ENCODE measurements at places on chromosomes 7 and 10.

GRCh38 chr7:134465491-134465890 lies 6.6 kb upstream of the AKR1B1 start:
- DNase-seq = no peak

DNA sequence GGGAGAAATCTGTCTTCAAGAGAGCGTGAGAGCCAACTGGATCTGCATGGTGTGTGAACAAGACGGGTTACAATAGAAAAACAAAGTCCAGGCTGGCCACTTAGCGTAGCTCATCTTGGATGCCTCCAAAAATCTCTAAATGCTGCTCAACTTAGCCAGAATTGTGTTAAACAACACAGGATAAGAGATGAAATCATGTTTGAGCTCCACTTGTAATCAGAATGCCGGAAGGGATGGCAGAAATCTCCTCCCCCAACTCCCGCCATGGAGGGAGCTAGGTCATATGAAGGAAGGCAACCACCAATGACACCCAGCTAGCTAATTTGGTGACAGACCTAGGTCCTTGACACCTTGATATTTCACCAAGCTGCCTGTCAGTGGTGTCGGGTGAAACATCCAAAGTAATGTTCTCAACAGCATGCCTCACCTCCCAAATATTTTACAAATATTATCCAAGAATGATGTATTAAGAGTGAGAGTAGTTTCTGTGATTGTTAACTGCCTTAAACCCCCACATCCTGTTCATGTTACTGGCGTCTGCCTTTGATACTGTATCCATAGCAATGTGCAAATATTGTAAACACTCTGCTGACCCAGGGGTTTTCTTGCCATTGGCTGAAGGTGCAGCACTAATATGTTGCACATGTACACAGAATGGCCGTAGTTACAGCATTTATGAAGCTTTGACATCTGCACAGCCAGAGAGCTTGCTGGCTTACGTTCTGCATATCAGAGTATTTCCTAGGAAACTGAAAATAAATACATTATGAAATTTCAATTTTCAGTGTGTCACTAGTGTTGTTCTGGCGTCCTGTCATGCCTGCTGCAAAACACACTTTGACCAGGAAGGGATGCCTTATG lies 25.8 kb downstream of the TMEM254 start:
- DNase-seq = no peak

GRCh38 chr10:94105226-94105625 lies 111.5 kb downstream of the PLCE1 start:
- no peak for DNase-seq

DNA sequence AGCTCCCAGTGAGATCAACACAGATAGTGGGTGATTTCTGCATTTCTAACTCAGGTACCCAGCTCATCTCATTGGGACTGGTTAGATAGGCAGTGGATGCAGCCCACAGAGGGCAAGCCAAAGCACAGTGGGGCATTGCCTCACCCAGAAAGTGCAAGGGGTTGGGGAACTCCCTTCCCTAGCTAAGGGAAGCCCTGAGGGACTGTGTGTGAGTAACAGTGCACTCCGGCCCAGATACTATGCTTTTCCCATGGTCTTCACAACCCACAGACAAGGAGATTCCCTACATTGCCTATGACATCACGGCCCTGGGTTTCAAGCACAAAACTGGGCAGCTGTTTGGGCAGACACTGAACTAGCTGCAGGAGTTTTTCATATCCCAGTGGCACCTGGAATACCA lies 62.8 kb downstream of the PPP1R3A start:
- DNase-seq = no peak

DNA sequence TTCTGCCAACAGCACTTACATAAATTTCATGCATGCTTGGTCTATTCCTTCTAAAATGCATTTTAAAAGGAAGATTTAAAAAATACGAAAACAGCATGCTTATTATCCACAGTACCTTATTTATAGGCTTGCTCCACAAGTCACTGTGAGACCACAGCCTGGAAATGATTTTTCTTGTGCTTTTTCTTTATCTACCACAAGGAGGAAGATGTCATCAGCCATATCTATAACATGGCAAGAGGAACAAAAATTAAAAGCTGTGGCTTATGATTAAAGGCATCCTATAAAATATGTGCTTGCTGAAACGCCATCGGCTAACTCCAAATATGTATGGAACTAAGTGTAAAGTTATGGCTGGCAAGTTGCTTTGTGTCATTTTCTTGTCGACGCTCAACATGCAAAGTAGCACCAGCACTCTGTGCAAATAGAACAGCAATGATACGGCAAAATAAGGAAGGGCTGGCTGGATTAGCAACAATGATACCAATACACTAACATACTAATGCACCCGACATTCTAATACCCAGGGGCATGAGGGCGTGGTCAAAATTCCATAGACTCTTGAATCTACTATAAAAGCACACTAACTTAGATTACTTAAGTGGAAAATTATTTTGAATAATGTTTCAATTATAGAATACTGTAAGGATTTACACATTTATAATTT lies 41.2 kb upstream of the AKR1E2 start:
- DNase-seq = no peak

GRCh38 chr7:21967598-21968003 lies 21.9 kb upstream of the CDCA7L start:
- no peak for DNase-seq

DNA sequence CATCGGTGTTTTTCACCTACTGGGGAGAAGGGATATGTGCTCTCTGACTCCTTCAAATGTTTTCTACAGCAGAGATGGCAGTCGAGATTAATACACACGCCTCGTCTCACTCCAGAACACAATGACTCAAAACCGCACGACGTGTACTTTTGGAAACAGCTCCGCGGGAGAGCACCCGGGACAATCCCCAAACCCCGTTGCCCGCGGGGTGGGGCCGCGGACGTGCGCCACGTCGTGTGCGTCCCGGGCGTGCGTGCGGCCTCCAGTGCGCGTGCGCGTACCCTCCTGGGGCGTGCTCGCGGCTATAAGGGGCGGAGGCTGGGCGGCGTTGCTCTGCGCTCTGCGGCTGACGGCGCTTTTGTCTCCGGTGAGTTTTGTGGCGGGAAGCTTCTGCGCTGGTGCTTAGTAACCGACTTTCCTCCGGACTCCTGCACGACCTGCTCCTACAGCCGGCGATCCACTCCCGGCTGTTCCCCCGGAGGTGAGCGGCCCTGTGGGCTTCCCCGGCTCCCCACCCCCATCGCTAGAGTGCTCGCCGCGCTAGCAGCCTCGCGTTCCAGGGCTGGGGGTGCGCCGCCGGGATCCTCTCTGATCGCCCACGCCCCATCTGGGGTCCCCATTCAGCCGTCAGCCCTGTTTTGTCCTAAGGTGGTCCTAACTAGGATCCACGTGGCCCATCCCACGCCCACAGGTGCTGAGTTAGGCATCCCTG lies at the start of gene HILPDA:
Gene HILPDA (plus strand): TSS at position 336 of the 712 bp plus-strand sequence. CDS start 1,391 bp downstream, outside the sequence.
- peak; percentile 98 for DNase-seq

- no peak for DNase-seq
Measured at GRCh38 chr10:132469197-132469884, 68.2 kb upstream of the INPP5A start.

GRCh38 chr10:24416248-24416647 lies 207.3 kb downstream of the KIAA1217 start:
- no peak for DNase-seq

DNA sequence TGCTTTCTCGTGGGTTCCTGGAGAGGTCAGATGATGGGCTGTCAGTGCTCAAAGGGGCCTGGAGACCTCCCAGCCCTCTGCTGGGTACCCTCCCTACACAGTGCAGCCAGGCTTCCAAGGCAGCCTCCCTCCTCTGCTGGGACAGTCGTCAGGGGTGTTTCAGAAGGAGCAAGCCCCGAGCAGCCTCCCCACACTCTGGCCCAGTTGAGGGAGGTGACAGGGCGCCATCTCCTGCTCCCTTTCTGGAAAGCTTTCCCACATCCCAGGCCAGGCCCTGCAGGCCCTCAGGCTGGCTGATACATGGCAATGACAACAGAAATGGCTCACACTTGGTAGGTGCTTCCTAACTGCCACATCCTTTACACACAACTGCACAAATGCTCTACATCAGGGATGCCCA lies 32.1 kb downstream of the KCNMA1 start:
- no peak for DNase-seq

Measured in lower leg skin (tissue), 4 donors.